ENCODE measurements at places on chromosomes 11 and 22.

- DNase-seq, result peak; percentile 52
Measured at GRCh38 chr11:20599221-20600019, at the start of gene SLC6A5. SLC6A5 (plus strand) TSS chr11:20599608; CDS start chr11:20599673, 65 bp downstream.

- no peak for DNase-seq
Measured at GRCh38 chr11:19199771-19200170, 2.0 kb downstream of the CSRP3 start.

- peak; percentile 32 for DNase-seq
Measured at GRCh38 chr11:65573391-65574079, 1.2 kb downstream of the FAM89B start.

- no peak for DNase-seq
Measured at GRCh38 chr22:44777364-44777755, 25.0 kb downstream of the ARHGAP8 start.

- DNase-seq, result no peak
Measured at GRCh38 chr22:19622061-19622441, 92.3 kb upstream of the SEPTIN5 start.

DNA sequence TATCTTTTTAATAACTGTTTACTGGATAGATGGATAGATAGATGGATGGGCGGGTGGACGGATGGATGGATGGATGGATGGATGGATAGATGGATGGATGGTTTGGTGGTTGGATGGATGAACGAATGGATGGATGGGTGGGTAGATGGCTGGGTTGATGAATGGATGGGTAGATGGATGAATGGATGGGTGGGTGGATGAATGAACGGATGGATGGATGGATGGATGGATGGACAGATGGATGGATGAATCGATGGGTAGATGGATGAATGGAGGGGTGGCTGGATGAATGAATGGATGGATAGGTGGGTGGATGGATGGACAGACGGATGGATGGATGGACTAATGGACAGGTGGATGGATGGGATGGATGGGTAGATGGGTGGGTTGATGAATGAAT lies 13.8 kb upstream of the SLC22A12 start:
- no peak for DNase-seq

- no peak for DNase-seq
Measured at GRCh38 chr11:66221012-66221411, 47.4 kb upstream of the RAB1B start.

GRCh38 chr22:24482575-24482974 lies 12.6 kb upstream of the UPB1 start:
- peak; percentile 83 for DNase-seq

DNA sequence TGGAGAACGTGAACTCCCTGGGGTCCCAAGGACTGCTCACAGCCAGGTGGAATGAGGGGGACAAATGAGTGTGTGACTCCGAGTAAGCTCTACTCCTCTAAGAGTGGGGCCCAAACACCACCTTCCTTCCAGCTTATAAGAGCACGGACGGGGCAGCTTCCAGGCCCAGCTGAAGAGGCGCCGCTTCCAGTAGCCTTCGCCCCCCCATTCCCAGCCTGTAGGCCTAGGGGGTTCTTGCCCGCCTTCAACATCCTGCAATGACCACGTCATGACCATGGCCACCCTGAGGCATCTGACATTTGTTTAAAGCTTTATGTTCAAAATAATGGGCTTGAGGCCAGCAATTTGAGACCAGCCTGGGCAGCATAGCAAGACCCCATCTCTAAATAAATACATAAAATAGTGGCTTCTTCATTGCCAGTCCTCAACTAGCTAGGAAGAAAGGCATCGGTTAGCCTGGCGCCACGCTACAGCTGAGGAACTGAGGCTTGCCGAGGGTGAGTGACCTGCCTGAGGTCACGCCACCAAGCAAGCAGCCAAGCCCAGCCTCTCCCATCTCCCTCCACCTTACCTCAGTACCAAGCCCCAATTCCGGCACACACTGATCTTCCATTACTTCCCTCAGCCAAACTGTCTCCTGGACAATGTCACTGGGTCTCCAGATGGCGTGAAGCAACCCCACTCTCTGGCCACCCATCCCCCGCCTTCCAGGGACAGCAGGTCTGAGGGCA lies 7.8 kb upstream of the TNFRSF13C start:
- no peak for DNase-seq

GRCh38 chr11:17782145-17782544 lies 47.6 kb downstream of the KCNC1 start:
- no peak for DNase-seq

DNA sequence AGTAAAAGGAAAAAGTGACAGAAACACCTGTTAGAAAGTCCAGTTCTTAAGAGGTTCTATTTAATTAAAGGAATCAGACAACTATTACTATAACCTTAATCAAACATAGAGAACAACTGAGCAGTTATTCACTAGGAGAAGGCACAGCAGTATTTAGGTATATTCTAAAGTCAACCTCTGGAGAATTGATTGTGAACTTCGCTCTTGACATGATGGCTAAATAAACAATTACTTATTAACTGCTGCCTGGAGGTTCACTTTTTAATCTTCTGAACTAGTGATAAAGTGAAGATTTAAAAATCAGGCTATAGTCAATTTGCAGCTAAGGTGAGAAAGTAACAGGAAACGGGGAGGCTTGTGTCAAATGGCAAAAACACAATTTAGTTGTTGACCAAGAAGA lies 557.3 kb downstream of the FAM181B start:
- DNase-seq, result no peak

- no peak for DNase-seq
Measured at GRCh38 chr11:92980312-92980711, 10.9 kb downstream of the MTNR1B start.

GRCh38 chr11:111229604-111230003 lies 15.9 kb upstream of the POU2AF2 start:
- no peak for DNase-seq
